ENCODE measurements at places on chromosomes 1 and 21.

DNA sequence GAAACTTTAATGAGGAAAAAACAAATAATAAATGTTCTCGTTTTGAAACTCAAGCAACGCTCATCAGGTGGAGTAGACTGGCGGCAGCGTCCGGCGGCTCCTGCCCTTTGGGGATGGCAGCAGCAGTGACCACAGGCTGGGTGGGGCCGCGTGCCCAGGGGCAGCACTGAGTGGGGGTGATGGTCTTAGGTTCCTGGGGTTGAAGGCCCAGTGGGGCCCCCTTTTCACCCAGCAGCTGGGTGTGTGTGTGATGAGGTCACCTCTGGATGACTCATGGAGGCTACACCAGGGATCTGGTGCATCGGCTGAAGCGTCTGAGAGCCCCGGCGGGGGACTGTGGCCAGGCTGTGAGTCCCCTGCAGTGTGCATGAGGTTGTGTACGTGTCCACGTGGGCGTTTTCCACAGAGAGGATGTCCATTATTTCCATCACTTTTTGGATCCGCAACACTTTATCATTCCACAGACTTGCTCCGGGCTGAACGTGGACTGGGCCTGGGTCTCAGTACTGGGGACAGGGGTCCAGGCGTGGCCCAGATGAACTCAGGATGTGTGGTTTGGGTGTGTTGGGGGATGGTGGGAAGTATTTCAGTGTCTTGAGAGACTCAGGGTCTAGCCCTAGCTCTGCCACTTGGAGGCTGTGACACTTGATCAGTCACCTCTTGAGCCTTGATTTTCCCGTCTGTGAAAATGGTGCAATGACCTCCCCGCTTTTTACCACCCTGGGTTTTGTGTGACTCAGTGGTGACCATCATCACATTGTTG lies 25.6 kb downstream of the LDLRAP1 start:
- DNase-seq: no peak

DNA sequence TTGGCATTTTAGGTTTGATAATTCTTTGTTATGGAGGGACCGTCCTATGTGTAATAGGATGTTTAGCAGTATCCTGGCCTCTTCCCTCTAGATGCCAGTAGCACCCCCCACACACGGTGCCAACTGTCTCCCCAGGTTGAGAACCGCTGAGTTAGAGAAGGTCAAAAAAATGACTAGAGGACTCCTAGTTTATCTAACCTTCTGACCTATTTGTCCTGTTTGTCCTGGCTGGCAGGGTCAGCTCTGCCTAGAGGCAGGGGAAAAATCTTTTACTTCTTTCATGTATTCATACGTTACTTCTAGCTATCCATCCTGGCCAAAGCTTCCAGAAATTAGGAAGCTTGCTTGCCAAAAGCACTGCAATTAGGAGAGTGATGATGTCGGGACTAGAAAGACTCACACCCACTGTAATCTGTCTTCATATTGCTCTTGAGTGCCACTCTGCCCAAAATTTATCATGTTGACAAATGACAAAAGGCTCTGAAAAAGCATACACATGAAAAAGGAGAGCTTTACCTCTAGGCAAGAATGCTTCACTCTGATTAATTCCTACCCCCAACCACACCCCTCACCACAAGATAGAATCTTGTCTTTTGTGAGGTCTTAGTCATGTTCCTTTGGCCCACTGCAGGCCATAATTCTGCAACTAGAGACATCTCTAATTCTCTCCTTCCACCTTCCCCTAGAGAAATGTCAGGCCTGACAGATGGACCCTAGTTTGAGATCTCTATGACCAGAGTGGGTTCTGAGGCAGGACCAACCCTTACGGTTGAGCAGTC lies 14.4 kb upstream of the AKR1A1 start:
- no peak for DNase-seq

DNA sequence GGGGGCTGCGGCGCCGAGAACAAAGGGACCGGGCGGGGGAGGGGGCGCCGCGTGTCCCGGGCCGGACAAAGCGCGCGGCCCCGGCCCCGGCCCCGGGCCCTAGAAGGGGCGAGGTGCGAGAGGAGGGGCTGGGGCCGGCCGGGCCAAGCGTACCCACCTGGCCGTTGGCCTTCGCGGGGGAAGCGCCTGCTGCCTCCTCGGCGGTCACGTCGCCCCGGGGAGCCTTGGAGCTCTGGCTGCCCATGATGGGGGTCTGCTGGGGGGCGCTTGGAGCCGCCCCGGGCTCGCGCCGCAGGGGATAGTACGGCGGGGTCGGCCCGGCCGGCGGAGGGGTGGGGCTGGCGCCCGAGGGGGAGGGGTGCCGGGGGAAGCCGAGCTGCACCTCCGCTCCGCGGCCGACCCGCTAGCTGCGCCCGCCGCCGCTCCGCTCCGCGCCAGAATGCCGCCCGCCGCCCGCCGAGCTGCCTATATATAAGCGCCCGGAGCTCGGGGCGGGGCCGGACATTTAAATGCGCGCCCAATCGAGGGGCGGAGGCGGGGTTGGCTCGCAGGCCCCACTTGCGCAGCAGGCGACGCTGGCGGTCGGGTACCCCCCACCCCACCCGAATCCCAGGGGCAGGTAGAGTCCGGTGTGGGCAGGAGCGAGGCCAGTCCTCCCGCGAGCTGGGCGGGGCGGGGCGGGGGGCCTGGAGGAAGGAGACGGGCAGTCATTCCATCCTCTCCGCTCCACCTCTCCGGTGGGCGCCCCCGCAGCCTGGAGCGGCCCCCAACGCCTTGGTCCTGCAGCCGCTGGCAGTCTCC lies at the start of gene MARCKSL1:
Gene MARCKSL1 (minus strand): TSS at position 444 of the 801 bp plus-strand sequence. CDS start 200 bp downstream, at position 244.
- peak; percentile 42 for DNase-seq

GRCh38 chr1:86695400-86695799 lies 9.0 kb upstream of the SH3GLB1 start:
- no peak for DNase-seq

GRCh38 chr1:233004451-233004850 lies 54.0 kb downstream of the NTPCR start:
- no peak for DNase-seq

GRCh38 chr1:186210258-186210657 lies 164.8 kb downstream of the TPR start:
- no peak for DNase-seq

- DNase-seq: no peak
These were observed 32.0 kb upstream of the IGSF5 start for GRCh38 chr21:39712976-39713375.

GRCh38 chr1:237873487-237874211 lies 17.1 kb downstream of the ZP4 start:
- DNase-seq: no peak

GRCh38 chr1:42676534-42677087 lies 5.6 kb upstream of the YBX1 start:
- no peak for DNase-seq

DNA sequence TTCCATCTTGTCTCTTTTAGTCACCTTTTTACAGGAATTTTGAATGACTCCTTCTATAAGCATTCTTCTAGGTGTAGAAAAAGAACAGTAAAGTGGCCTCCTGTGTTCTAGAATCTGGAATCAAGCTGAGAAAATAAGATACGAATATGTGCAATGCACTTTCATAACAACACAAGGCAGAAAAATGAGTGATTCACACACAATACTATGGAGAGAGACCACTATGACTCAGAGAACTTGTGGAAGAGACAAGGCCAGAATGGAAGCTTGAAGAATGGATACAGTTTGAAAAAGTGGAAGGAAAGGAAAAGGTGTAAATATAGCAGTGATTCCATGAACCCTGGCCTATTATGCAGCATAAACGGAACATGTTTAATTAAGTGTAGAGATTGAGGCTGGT lies 57.1 kb upstream of the SAMSN1 start:
- no peak for DNase-seq

GRCh38 chr1:203500279-203500678 lies 6.3 kb downstream of the OPTC start:
- DNase-seq: no peak

DNA sequence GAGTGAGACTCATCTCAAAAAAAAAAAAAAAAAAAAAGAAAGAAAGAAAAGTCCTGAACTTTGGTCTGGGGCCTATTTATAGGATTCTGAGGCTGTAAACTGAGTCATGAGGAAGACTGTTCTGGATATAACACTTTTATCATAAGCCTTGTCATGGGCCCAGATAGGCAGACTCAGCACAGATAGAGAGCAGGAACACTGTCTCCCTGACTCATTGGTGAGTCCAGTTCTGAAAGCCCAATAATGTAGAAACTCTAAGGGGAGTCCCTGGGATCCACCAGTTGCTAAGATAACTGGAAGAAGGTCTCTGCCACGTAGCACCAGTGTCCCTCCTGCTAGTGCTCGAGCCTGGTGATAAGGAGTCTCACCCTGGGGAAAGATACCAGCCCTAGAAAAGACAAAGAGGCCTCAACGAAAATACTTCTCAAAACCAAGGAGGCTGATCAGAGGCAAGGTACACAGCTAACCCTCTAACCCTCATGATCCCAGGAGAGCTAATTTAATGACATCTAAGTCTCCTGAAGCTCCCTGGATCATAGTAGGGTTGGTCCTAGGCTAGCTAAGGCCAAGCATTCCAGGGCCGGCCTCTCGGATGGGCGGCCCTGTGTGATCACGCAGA lies 43.5 kb downstream of the LPAR3 start:
- no peak for DNase-seq

DNA sequence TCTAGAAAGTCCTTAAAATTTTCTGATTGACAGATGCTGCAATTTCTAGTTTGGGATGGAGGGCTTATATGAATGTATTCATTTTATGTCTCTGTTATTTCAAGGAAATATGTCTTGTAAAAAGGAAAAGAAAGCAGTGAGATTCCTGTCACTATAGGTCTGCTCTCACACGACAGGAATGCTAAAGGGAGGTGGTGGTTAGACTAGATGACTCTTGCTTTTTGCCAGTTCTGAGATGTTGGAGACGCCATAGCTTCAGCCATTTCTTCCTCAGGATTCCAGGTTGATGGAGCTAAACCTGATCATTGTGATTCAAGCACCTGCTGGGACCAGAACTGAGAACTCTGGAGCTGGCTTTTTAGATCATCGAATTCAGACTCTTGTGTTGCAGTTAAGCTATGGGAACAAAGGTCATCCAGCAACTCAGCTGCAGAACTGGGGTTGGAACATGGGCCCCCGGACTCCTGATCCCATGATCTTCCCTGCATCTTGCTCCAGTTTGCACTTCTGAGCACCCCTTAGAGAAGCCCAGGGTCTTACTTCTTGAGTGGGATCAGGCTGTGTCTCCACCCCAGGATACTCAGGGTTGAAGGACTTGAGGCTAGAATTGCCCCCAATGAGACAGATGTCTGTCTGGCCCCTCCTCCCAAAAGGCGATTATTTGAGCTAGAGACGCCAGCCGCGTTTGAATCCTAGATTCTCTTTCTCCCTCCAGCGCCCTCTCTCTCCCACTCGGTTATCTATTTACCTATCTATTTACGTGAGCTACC lies 46.7 kb upstream of the FOXO6 start:
- no peak for DNase-seq

DNA sequence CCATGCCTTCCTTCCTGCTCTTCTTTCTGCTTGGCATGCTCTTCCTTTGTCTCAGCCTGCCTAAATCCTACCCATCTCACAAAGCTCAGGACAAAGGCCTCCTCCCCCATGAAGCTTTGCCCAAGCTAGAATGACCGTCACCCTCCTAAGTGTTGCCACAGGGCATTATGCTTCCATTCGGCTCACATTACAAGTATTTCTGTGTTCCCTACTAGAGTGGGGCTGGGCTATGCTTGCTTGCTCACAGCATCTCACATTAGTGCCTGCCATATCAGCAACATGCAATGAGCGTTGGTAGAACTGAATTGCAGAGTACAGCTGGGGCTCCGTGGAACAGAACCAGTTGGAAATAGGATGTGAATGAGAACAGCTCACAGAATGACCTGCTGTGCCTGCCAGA lies 82.8 kb downstream of the CD58 start:
- no peak for DNase-seq

- DNase-seq: no peak
These were observed 6.0 kb downstream of the TOR1AIP1 start for GRCh38 chr1:179888071-179888470.
